ENCODE measurements at places on chromosomes 3 and 15.

DNA sequence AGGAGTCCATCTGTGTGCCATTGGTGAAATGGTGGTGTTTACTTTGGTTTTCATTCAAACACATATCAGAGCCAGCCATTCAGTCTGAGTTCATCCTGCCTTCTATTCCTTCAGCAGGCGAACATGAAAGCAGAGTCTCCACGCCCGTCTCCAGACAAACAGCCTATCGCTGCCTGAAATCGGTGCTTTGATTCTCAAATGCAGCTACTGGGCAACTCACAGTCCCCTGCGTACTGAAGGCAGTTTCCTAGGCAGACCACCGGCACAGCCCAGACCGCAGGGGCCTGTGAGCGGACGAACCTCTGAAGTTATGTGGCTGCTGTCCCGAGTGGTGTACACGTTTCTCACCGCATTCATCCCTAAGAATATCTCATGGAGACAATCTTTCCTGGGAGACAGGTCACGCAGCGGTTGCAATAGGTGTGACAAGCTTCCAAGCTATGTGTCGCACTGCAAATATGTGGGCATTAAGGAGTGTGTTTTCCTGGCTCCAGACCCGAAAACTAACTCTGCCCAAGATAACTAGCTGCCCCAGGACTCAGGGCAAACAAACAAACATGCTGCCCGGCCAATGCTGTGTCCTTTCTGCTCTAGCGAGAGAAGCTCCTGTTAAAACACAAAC lies 16.9 kb upstream of the RYR3 start:
- no peak for DNase-seq

DNA sequence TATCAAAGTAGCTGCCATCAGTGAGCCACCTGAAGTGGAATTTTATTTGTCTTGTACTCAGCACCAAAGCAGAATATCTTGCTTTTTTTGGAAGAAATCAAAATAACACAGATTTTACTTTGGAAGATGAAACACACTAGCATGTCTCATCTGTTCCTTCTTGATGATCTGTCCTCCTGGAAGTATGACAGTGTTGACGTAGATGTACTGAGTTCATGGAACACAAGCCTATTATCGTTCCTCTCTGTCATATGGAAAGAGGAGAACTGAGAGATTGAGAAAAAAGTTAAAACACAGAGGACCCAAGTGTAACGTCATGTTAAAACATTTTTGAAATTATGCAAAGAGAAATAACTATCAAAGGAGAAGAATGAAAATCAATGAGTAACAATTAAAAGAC lies 340.2 kb downstream of the ROBO2 start:
- DNase-seq: no peak

- DNase-seq: no peak
Measured at GRCh38 chr15:82106679-82107078, 60.9 kb upstream of the MEX3B start.

DNA sequence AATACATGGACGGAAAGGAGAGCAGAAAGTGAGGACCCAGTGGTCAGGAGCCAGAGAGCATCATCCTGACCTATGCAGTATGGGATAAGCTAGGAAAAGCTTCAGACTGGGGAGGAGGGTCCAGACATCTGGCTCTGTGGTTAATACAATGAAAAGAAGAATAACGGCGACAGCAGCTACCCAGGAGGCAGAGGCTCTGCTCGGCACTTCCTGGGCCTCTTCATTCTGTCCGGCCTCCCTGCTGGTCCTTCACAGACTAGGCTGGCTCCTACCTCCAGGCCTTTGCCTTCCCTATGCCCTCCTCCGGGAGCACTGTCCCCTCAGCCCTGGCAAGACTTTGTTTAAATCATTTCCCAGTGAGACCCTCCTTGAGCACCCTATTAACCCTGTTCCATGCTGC lies 58.9 kb upstream of the WNT5A start:
- no peak for DNase-seq

DNA sequence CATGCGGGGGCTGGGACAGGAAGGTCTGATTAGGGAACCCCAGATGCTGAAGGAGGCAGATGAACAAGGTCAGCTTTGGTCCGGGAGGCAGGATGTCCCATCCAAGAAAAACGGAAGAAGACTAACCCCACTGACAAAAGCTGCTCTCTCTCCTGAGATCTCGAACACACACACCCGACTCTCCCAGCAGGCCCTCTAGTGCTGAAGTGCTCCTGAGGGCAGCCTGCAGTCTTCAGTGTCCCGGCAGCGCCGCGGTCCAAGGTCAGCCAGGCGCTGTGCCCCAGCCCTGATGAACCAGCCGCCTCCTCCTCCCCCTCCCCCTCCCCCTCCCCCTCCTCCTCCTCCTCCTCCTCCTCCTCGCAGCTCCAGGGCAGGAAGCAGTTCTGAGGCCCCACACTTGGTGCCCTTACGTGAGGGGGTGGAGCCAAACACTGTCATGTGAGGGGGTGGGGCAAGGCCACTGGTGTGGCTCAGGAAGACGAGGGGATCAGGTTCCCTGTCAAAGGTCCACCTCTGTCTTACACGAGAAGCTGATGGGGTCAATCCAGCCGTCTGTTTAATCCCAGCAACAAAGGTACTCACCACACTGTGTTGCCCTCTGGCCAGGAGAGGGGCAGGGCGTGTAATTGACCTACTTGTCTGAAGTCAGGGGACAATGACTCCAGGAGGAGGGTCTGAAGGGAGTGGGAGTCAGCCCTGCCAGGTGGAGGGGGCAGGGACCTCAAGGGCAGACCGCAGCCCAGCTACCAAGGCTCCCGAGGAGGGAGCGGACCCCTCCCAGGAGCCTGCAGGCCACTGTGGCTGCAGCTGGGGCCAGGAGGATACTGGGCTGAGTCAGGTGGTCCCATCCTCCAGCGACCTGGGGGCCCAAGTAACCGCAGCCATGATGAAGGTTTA lies 34.3 kb downstream of the PRR23E start:
- no peak for DNase-seq

- DNase-seq: no peak
Measured at GRCh38 chr3:195003006-195003892, 267.7 kb downstream of the XXYLT1 start.

DNA sequence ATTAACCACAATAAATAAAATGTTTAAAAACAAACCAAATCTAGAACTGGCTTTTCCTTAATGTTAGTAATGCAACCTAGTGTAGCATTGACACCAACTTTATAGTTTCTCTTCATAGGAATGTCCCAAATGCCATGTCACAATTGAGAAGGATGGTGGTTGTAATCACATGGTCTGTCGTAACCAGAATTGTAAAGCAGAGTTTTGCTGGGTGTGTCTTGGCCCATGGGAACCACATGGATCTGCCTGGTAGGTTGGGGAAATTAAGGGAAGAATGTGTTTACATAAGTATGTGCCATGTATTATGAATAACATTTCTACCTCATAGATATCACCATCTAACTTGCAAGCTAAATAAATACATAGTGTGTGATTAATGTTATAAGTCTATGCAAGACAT lies 84.4 kb upstream of the GOLGA6B start:
- DNase-seq: no peak

DNA sequence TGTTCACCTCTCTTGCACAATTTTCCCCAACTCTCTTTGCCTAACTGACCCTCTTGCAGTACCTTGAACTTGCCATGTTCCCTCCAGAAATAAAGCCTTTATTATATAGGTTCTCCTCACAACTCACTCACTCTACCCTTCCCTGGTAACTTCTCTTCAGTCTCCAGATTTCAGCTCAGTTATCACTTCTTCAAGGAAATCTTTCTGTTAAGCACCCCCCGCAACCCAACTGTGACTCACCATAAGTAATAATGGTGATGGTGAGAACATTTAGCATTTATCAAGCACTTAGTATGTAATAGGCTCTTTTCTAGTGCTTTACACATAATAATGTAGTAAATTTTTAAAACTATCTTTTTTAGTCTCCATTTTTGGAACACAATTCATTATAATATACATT lies 8.1 kb upstream of the OR5K1 start:
- DNase-seq: no peak

DNA sequence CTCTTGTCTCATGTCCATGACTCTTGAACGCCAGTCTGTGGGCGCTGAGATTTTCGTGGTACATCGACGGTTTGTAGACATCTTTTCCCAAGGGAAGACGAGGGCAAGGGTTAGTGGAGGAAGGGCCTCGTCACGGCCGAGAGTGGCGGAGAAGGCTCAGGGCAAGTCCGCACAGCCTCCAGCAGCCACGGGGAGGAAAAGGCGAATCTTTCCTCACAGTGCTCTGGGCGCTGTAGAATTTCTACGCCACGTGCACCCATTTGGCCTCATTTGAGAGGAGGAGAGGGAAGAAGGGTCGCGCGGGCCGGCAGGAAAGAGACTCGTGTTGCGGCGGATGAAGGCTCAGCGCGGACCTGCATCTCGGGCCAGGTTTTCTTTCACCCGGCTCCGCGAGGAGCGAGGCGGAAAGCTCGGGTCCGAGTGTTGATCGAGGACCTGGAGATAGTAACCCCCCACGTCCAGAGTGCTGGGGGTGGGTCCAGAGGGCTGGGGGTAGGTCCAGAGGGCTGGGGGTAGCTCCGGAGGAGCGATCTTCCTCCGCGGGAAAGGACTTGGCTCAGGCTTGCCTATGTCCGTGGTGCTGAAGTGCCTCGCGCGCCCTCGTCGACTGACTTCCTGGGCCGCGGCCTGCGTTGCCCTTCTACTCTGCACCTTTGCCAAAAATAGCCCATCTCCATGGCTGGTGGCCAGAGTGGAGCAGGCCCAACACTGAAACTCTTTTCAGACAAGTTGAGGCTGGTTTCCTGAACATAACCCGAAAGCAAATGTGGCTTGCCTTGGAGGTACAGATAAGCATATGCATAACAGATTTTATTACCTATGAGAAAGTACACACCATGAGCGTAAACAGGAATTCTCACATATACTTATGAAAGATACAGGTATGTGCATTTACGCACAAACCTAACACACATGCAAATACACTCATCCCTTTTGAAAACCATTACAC lies 1.1 kb downstream of the SLC35G2 start:
- DNase-seq: no peak

DNA sequence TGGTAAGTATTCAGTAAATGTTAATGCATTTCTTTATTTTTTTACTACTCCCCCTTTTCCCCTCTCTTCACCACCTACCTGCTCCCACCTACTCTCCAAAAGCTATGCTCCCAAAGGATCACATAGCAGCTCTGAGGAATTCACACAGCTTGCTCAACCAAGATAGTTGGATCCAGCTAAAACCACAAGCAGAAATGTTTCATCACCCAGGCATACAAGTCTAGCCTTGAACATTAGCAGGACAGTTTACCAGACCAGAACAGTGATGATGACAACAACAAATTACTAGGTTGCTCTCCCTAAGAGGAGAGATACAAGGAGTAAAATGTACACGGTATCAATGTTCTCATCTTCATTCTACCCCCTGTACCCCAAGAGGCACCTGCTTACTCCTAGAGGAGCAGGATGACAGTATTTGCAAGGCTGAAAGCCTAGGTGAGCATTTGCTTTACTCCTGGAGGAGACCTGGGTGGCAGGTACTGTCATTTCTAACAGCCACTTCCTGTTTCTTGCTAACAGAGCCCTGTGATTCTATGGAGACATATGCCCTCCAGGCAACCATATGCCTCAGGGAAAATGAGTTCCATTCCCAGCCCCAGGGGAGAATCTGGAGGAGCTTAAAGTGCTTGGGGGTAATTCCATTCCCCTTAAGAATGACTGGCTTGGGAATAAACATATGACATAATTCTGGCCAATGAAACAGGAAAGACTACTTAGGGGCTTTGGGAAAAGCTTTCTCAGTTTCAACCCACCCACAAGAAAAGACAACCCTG lies 237.5 kb downstream of the NTRK3 start:
- no peak for DNase-seq

DNA sequence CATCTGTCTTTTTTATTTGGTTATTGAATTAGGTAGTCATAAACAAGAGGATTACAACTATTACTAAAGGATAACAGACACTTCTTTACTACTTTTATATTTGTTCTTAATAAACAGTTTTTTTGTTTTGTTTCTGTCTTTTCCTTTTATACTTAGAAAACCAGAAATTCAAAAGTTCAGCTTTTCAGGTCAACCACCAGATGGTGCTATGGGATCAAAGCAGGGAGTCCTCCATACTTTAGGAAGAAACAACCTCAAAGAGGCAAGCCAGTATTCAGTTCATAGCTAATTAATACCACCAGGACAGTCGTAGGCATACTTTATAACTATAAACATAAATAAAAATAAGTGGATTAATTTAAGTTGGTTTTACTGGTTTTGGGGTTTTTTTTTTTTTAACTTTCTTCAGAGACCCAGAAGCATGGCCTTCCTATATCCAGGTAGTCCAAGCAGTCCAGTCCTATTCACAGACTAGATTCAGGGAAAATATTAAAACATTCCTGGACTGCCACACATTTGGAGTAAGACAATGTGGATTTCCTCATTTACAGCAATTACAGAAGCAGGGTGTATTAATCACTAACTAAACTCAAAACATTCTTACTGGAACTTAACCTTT lies 16.0 kb upstream of the EID1 start:
- peak; percentile 25 for DNase-seq

DNA sequence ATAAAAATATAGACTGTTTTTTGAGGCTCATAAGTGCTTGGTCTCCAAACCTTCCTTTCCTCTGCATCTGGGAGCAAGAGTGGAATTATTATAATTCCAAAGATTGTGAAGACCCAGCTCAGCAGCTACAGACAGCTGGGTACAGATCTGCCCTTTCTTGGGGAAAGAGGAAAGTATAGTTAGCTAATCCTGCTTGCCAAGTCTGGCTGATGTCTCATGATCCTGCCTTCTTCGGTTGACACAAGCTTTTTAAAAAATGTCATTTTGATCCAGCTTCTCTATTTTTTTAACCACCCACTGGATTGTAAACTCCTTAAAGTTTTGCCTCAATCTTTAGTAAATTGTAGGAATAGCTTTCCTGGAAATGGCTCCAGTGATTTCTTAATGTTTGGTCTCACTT lies 181.1 kb downstream of the LRTM1 start:
- no peak for DNase-seq

- DNase-seq: no peak
Measured at GRCh38 chr15:64720188-64720587, 55.2 kb downstream of the RBPMS2 start.

- DNase-seq: no peak
Measured at GRCh38 chr3:164533275-164533674, 545.0 kb downstream of the SI start.

DNA sequence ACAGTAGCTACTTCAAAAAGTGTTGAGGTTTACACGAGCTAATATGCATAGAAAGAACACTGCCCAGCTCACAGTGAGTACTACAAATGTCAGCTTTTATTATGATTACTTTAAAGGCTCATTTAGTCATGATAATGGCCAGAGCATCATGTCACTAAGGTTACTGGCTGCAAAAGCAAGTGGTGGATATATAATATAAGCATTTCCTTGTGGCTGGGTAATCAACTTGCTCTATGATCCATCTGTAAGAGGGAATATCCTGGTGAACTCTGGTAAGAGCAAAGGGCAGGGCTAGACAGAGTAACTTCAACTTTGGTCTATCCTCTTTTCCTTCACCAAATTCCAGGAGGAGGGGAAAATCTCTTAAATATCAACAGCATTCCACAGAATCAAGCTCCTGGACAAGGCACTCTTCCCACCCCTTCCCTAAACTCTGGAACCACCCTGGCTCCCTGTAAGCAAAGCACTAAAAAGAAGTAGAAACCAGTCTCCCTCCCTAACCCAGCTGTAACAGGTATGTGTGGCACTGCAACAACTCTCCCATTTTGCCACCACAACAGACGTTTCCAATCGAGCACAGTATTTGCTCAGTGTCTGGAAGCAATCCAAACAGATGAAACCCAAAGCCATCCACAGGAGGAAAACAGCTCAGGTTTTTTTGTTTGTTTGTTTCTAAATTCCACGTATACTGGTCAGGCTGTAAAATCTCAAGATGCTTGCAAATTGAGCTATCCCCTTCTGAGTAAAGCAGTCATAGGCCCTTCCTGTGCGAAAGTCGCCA lies 13.4 kb downstream of the B4GALT4 start:
- no peak for DNase-seq

- DNase-seq: no peak
Measured at GRCh38 chr15:74847432-74847831, 4.5 kb upstream of the ULK3 start.
